ENCODE measurements at places on chromosomes 5 and 9. TPM values are rescaled to one million over a fixed set of nuclear protein-coding genes. Genes with fewer than 3 reads are reported as not detected.

Gene TTC33
- 52.5 TPM for total RNA-seq

Gene ARID3C
- total RNA-seq = 5.3 TPM

Gene EQTN
- total RNA-seq = 3.4 TPM

Gene N4BP3
- 12.8 TPM for total RNA-seq

GRCh38 chr5:40981420-40981819 is 72.1 kb downstream of the C7 start:
- no peaks in the 10 kb centered on the region for H3K36me3 ChIP-seq
- H3K4me3 ChIP-seq = no peak overlapping the region
- H3K27me3 ChIP-seq = no peaks in the 10 kb centered on the region
- H3K4me1 ChIP-seq = peaks cover 3% of the 10 kb centered on the region
- no peak for DNase-seq

GRCh38 chr5:10507575-10508096 is 56.2 kb upstream of the ANKRD33B start:
- H3K36me3 ChIP-seq = no peaks in the 10 kb centered on the region
- no peaks in the 10 kb centered on the region for H3K27me3 ChIP-seq
- no peak for DNase-seq
- peaks cover 3% of the 10 kb centered on the region for H3K4me1 ChIP-seq
- no peak overlapping the region for H3K27ac ChIP-seq

- H3K36me3 ChIP-seq = no peaks in the 10 kb centered on the region
- H3K4me1 ChIP-seq = peaks cover 31% of the 10 kb centered on the region
- no peak overlapping the region for H3K27ac ChIP-seq
Measured at GRCh38 chr9:78188594-78188993, 47.3 kb upstream of the CEP78 start.

DNA sequence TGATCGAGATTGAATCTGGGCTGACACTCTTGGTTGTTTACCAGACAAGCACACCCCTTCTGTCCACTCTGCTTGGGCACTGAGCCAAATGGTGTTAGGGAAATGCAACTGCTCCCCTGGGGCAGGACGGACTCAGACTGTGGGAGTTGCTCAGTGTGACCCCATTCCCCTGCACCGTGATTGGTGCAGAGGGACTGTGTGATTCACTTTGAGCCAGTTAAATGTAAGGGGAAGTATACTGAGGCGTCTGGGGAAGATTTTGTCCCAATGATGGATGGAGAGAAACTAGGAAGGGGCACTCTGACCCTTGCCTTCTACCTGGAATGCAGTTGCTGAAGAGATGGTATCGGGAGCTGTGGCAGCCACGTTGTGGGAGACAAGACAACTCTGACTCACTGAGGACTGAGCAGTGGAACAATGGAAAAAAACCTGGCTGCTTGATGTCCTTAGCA is 196.0 kb upstream of the ANKRD55 start:
- H3K27me3 ChIP-seq = no peaks in the 10 kb centered on the region
- no peak overlapping the region for H3K4me3 ChIP-seq
- H3K27ac ChIP-seq = no peak overlapping the region
- H3K4me1 ChIP-seq = no peaks in the 10 kb centered on the region
- no peaks in the 10 kb centered on the region for H3K36me3 ChIP-seq

- no peaks in the 10 kb centered on the region for H3K27me3 ChIP-seq
- DNase-seq = no peak
- H3K4me3 ChIP-seq = no peak overlapping the region
- no peaks in the 10 kb centered on the region for H3K36me3 ChIP-seq
Measured at GRCh38 chr9:136003411-136004218, 42.4 kb upstream of the UBAC1 start.

- no peaks in the 10 kb centered on the region for H3K36me3 ChIP-seq
- DNase-seq = no peak
- H3K4me3 ChIP-seq = no peak overlapping the region
Measured at GRCh38 chr5:39189292-39189955, 29.9 kb downstream of the FYB1 start.

- no peak overlapping the region for H3K4me3 ChIP-seq
- H3K27ac ChIP-seq = no peak overlapping the region
- peaks cover 7% of the 10 kb centered on the region for H3K4me1 ChIP-seq
- H3K36me3 ChIP-seq = no peaks in the 10 kb centered on the region
Measured at GRCh38 chr5:109312695-109313094, 97.1 kb downstream of the PJA2 start.

DNA sequence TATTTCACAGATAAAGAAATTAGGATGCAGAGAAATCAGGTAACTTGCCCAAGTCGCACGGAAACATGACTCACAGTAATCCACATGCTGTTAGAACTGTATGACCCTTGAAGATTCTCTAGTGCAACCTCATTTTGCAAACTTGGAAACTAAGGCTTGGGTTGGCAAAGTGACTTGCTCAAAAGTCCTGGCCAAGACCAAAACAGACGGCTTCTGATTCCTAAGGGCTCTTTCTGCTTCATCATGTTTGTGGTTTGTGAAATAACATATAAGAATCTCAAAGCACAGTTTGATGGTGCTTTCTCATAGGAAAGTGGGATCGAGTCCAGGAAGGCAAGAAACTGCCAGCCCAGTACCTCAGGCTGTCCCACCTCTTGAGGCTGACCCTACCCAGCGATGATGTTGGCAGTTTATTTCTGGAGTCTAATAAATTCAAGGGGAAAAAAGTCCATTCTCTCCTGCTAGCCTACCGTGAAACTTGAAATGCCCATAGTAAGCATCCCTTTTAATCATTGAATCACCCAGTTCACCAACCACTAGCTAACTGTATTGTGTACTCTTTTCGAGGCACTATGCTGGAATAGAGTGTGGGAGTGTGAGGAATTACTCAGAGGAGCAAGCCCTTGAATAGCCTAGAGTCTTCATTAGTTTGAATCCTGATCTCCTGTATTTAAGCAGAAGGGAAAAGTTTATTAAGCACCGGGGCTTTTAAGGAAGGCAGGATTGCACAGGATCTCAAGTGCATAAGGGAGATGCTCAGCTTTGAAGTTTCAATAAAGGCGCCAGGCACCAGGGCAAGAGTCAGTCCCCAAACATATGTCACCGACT is 14.1 kb downstream of the CAPSL start:
- H3K4me3 ChIP-seq = no peak overlapping the region
- no peak overlapping the region for H3K27ac ChIP-seq
- peaks cover 74% of the 10 kb centered on the region for H3K27me3 ChIP-seq
- H3K4me1 ChIP-seq = no peaks in the 10 kb centered on the region
- no peaks in the 10 kb centered on the region for H3K36me3 ChIP-seq

DNA sequence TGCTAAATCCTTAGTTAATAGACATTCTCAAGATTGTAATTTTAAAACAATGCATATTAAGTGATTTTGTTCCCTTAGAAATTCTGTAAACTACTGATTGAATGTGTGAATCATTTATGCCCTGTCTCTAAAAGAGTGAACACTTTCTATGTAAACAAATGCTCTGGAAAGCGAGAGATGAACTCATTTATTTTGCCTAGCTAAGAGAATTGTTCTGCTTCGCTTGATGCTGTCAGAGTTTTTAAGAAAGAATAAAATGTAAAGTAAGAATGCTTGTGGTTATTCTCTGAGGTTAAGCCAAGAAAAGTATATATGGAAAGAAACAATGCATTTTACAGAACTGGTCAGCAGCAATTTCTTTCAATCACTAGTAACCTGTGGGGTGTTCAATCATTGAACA is 347.4 kb upstream of the NUDT12 start:
- no peak overlapping the region for H3K27ac ChIP-seq
- H3K4me3 ChIP-seq = no peak overlapping the region
- H3K36me3 ChIP-seq = no peaks in the 10 kb centered on the region
- DNase-seq = no peak
- no peaks in the 10 kb centered on the region for H3K27me3 ChIP-seq

Data from neural progenitor cell (in vitro differentiated cells).